Nephron progenitor cell (in vitro differentiated cells): ENCODE measurements at places on chromosomes 5 and 9.

GRCh38 chr9:16673171-16673570 is 197.3 kb downstream of the BNC2 start:
- DNase-seq, result no peak

DNA sequence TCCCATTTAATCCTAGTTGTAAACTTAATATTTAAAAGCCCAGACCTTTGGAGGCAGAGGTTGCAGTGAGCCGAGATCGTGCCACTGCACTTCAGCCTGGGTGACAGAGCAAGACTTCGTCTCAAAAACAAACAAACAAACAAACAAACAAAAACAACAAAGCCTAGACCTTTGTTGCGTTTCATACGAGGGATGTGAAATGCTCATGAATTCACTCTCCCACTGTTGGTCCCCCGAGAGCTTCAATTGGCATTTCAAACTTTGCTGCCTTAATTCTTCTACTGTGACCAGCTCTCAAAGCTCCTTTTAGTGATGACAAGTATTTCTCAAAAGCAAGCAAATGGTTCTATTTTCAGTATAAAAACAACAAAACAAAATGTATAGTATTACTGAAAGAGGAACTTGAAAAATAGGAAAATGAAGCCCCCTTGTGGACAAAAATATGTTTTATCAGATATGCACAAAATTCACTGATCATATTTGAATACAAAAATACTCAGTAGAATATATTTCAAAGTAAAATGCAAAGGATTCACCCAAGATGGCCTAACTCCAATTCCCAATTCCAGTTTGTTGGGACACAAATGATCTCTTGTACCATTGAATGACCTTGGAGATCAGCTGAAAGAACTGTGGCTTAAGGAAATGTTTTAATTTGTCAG is 140.4 kb downstream of the ESM1 start:
- DNase-seq, result no peak

- no peak for DNase-seq
Observed at GRCh38 chr5:176955895-176956294, 50.7 kb downstream of the UIMC1 start.

DNA sequence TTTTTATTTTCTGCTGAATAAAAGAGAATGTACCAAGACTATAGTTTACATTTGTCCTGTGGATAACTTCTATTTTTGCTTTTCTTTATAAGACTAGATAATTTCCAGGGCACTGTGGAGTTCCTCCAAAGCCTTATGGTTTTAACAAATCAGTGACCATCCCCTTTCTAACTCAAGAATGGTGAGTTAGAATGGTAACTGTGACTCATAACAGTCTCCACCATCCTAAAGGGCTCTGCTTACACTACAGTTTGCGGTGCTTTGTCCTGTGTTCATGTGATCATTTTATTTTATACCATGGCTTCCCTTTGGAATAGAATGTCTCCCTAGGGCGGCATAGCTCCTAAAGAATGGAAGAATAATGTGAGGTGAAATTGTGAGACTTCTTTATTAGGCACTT is 30.2 kb downstream of the WDR36 start:
- no peak for DNase-seq

DNA sequence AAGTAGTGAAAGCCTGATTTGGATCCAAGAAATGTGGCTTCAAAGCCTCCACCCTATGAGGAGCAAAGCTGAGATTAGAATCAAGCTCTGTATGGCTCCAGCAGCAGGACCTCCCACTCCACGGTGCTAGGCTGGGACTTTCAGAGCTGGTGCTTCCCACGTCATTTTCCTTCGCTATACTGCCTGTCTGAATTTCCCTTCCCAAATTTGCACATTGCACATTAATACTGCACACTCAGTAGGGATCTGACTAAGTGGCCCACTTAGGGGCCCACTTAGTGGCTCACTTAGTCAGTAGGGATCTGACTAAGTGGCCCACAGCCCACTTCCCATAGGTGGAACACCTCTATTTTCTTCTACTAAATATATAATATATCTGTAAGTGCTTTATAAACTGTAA is 14.1 kb upstream of the SPDL1 start:
- DNase-seq, result no peak

DNA sequence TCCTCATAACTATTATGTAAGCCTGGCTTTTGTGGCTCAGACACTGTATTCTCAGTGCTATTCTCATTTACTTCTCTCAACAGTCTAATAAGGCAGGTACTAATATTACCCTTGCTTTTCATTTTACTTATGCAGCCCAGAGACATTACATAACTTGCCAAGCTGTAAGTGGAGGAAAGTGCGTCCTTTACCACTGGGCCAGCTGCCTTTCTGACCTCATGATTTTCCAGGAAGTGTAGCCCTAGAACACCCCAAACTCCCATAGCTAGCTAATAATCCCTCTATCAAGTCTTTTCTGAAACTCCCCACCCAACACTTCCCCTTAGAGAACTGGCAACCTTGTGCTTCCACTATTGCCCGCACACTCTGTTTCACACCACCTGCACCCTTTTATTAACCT is 192.9 kb upstream of the HMHB1 start:
- DNase-seq, result no peak

DNA sequence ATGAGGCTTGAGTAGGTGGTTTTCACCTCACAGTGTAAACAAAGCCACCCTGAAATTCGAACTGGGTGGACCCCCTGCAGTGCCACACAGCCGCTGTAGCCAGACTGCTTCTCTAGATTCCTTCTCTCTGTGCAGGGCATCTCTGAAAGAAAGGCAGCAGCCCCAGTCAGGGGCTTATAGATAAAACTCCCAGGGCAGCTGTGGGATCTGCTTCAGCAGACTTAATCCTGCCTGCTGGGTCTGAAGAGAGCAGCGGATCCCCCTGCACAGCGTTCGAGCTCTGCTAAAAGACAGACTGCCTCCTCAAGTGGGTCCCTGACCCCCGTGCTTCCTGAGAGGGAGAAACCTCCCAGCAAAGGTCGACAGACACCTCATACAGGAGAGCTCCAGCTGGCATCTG is 71.4 kb downstream of the CARTPT start:
- no peak for DNase-seq
